ENCODE measurements at places on chromosomes 4 and X. TPM values are rescaled to one million over a fixed set of nuclear protein-coding genes. Genes with fewer than 3 reads are reported as not detected.

The FABP2 gene
- not detected for total RNA-seq

The RAPGEF2 gene
- total RNA-seq, result 39.8 TPM

The S100G gene
- total RNA-seq, result not detected

The XG gene
- total RNA-seq, result 4.9 TPM

The LRP2BP gene
- 0.37 TPM for total RNA-seq

The OPRPN gene
- total RNA-seq, result not detected
